Activated CD4-positive, alpha-beta T cell treated with anti-CD3 and anti-CD28 coated beads, Interleukin-2, amount 50 U/mL, for 1 hour (primary cell): ENCODE measurements at places on chromosomes 2 and 18.

- no peak for DNase-seq
Observed at GRCh38 chr18:5197461-5197860, 404 bp upstream of the AKAIN1 start.

- no peak for DNase-seq
Observed at GRCh38 chr18:55252901-55253300, 293.6 kb upstream of the CCDC68 start.

- no peak for DNase-seq
Observed at GRCh38 chr2:31287654-31288053, 53.7 kb downstream of the EHD3 start.

GRCh38 chr2:202335791-202336467, 40.2 kb upstream of the BMPR2 start:
- DNase-seq = no peak
